Pons (tissue), 1 donor: ENCODE measurements at places on chromosomes 6 and 20.

- no peak for DNase-seq
Measured at GRCh38 chr6:130934848-130935585, 107.8 kb downstream of the SMLR1 start.

- peak; percentile 20 for DNase-seq
Measured at GRCh38 chr6:139881236-139881635, 506.8 kb upstream of the CITED2 start.

DNA sequence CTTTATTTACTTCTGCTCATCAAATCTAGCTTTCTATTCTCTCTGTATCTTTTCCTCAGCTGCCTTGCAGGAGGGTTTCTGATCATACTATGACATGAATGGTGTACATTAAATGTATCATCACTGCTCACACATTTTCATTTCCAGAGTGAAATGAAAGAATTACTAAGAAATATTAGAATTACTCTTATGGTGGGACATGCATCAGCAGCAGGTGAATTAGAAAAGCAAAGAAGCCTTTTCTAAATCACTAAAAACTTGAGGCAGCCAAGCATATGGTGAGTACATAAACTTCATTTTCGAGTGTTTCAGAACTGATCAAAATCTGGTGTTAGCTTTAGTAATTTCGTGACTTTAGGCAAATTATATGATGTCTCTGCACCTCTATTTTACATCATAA lies 23.6 kb downstream of the IL17A start:
- no peak for DNase-seq

DNA sequence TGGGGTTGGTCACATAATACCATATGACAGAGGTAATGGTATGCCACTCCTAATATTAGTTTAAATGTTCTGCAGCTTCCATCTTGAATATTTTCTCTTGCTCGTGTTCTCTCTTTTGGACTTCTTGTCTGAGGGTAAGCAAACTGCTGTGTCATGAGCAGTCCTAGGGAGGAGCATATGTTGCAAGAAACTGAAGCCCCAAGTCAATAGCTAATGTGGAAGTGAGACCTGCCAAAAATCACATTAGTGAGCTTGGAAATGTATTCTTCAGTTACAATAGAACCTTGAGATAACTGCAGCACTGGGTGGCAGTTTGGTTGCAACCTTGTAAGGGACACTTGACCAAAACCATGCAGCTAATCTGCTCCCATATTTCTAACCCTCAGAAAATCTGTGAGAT lies 178.2 kb upstream of the IMPG1 start:
- DNase-seq, result no peak

DNA sequence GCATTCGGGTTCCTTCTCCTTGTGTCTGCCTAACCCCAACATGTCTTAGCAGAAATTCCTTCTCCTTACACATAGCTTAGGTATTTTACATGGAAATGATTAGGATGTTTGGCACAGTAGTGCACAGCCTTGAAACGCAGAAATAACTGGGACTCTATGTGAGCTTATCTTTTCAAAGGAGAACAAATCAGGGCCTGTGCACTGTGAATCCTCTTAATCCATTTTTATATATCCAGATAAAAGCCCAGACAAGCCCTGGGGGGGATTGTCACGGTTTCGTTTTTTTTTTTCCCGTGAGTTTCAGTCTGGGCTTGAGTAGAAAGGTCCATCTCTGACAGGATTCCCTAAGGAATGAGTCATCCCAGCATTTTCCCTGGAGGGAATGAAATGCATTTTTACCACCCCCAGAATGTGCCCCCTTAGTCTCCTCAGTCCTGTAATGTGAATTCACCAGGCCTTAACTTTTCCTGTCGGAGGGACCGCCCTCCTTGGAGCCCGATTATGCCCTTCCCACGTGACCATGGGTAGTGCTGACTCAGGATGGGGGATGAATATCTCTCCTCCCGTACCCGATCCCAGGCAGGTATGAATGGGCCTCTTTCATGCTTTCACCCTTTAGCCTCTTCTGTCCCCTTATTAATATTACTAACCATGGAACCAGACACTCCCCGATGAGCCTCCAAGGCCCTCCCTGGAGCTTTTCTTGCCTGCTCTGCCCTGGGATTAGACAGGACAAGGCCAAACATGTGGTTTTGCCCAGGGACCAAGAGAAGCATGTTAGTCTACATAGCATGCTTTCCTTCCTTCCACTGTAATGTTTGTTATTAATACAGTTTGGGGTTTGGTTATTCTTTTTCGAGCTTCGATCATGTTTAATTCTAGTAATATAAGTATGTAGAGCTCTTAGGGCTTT lies 23.9 kb upstream of the NAA20 start:
- peak; percentile 62 for DNase-seq

- DNase-seq, result no peak
Measured at GRCh38 chr20:56932575-56933330, 303.6 kb downstream of the TFAP2C start.

DNA sequence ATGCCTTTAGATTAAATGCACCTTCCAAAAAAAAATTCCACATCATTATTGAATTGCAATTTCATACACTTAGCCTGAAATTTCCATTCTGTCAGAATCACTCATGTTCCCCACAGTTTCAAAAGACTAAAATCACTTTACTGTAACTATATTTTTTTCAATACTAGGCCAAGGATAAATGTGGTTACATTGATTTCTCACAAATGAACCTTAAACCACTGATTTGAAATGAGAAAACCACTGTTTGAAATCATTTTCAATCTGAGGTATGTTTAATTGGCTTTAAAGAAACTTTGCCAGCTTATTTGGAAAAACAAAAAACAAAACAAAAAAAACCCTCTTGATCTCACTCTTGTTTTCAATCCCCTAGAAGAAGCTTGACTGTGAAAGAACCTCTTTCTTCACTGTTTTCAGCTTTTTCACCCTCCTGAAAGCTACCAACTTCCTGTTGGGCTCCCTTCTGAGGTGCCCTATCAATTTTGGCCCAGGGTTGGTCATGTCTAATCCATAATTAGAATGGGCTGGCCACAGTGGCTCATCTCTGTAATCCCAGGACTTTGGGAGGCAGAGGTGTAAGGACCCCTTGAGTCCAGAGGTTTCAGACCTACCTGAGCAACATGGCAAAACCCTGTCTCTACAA lies 242.5 kb downstream of the ADGRG6 start:
- no peak for DNase-seq

- peak; percentile 86 for DNase-seq
Measured at GRCh38 chr6:134517145-134517658, 199.3 kb upstream of the SGK1 start.

- DNase-seq, result no peak
Measured at GRCh38 chr6:45548657-45549515, 171.2 kb upstream of the SUPT3H start.

- DNase-seq, result no peak
Measured at GRCh38 chr20:59806578-59806975, 126.9 kb downstream of the SYCP2 start.

DNA sequence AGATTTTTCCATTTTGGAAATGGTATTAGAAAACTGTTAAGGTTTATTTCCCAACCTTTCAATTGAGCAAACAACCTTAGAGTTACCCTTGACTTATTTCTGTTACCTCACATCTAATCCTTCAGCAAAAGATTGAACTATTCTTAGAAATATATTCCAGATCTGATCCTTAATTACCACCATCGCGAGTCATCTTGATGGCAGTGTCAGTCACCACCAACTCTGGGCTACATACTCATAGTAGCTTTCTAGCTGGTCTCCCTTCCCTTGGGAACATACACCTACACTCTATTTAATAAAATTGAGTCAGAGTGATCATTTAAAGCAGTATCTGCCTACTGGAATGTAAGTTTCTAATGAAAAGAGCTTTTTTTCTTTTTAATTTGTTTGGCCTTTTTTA lies 308.2 kb downstream of the EYS start:
- no peak for DNase-seq

DNA sequence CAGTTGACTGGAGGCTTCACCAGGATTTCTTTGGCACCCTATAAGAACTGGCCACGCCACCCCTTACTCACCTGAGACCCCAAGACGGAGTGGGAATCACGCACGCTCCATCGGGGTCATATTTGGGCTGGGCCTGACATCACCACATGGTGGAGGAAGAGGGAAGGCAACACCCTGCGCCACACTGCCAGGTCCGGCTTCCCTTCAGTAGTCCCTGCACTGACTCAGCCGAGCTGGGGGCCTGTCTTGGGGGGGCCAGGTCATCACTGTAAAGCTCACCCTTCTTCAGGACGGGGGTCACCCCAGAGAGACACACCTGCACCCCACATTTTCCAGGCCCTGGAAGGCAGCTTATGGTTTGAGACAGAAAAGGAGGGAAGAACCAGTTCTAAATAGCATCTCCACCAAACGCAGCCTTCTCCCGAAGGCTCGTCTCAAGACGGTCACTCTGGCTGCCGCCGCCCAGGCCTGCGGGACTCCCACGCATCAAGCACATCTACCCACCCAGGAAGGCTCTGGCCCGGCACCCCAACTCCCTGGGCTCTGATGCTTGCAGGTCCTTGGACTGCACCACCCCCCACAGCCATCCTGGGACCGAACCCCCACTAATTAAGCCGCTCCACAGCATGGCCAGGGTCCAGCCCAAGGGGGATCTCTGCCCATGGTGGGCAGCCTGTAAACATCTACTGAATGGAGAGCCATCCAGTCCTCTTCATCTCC lies 51.8 kb downstream of the GINS1 start:
- DNase-seq, result no peak

- no peak for DNase-seq
Measured at GRCh38 chr6:72524011-72524645, 97.7 kb upstream of the KCNQ5 start.

DNA sequence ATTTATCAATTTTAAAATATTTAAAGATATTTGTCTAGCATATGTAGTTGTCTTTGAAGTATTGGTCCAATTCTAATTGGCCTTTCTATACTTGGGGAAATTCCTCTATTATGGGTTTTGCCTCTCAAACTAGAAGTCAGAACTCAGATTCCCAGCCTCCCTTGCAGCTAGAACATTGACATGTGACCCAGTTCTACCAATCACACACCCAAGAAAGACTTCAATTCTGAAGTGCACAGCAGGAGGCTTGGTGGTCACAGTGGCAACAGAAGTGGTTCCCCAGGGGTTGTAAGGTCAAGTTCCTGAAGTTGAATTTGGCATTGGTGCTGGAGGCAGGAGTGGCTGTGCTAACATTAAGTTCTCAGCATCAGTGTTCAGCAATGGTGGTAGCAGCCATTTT lies 14.8 kb upstream of the FKBP5 start:
- DNase-seq, result no peak

DNA sequence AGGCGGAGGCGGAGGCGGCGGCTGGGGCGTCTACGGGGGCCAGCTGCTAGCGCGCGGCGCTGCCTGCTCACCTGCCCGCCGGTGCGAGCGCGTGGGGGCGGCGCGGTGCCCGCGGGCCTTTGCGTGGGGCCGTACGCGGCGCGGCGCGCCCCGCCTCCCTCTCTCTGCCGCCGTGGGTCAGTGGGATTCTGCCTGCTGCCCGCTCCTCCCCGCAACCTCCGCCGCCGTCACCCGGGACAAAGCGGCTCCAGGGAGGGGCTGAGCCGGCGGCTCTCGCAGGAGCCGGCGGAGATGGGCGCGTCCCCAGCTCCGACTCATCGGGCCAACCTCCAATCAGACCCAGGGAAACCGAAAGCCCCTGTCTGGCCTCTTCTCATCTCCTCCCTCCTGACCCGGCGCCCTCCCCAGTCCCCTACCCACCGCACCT lies at the start of gene RCAN2:
Gene RCAN2 (minus strand): TSS at position 249 of the 427 bp plus-strand sequence.
- peak; percentile 58 for DNase-seq

DNA sequence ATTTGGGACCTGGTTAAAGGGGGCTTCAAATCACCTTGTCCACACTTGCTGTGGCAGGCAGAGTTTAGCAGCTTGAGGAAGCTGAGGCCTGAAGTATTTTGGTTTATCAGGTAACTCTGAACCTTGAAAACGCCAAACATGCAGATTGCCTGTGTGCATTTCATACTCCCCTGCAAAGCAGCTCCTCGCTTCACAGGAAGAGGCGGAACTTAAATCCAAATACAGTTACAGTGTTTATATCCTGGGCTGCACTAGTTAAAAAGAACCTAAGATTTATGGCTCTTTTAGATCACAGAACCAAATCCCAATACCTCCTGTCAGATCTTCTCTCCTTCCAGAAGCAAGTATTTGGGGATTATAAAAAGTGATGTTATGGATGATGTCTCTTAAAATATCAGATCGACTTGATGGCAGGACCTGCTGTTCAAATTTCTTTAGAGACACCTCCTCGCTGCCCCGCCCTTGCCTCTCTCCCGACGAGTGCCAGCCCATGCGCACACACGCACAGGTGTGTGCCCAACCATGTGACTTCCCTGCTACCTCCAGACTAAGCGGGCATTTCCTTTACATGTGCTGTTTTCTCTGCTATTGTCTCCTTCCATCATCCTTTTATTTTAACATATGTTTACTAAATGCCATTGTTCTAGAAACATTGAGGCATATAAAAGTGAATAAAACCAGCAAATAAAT lies 224.6 kb upstream of the FOXQ1 start:
- DNase-seq, result no peak

GRCh38 chr20:19547547-19547946 lies 210.5 kb upstream of the RIN2 start:
- DNase-seq, result no peak

DNA sequence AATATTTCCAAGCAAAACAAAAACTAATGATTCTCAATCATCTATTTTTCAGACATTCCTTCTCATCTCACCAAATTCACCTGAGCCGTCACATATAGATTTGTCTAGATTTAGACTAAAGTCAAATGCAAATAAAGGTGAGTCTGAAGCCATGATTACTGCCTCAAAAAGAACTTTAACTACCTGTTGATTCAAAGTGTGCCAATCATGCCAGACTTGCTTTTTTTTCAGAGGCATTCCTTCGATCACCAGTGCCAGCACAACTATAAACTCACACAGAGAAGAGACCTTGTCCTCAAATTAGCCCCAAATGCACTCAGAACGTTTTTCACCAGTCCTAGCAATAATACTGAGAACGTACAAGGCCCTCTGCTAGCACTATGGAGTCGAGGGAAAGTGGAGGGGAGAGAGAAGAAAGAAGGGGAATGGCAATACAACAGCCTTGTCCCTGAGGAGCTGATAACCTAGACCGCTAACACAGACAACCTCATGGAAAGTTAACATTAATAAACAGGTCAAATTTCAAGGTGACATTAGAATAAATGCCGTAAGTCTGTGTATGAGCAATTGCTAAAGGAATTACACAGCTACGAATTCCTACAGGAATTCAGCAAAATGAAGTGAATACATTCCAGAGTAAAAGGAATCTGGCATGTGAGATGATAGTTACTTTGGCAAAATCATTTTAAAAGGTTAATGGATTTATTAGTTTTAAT lies 60.9 kb downstream of the EPB41L2 start:
- no peak for DNase-seq

- no peak for DNase-seq
Measured at GRCh38 chr20:44073011-44073674, 113.8 kb downstream of the JPH2 start.

GRCh38 chr6:90273863-90274262 lies 22.8 kb downstream of the BACH2 start:
- no peak for DNase-seq

- DNase-seq, result no peak
Measured at GRCh38 chr20:58815448-58815847, 35.3 kb downstream of the GNAS-AS1 start.
